ENCODE measurements at places on chromosomes 1 and 21.

DNA sequence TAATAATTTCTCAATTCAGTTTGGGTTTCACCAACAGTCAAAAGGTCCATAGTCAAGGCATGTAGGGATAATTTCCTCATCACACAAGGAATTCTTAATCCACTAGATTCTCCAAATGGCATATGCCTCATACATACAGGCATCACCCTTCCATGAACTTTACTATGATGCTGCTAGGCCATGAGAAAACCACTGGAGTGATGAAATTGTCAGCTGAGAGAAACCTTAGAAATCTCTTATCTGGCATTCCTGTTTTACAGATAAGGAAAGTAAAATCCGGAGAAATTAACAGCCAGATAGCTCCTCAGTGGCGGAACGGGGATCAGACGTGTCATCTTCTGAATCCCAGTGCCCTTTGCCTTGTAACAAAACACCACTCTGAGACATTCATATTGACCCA lies 274.4 kb downstream of the NTNG1 start:
- DNase-seq, result no peak

DNA sequence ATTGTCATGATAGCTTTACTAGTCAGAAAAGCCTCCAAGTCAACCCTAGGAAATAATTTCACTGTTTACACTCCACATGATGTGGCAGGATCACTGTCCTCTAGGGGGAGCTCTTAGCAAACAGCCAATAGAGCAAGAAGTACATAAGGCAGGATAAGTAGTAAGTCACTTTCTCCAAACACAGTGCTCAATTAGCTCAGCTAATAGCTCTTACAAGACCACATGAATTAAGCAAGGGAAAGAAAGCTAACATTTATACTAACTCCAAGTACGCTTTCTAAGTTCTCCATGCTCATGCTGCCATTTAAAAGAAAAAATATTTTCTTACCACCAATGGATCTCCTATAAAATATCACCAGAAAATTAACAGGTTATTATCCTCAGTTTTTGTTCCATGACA lies 66.9 kb upstream of the LRIF1 start:
- no peak for DNase-seq

DNA sequence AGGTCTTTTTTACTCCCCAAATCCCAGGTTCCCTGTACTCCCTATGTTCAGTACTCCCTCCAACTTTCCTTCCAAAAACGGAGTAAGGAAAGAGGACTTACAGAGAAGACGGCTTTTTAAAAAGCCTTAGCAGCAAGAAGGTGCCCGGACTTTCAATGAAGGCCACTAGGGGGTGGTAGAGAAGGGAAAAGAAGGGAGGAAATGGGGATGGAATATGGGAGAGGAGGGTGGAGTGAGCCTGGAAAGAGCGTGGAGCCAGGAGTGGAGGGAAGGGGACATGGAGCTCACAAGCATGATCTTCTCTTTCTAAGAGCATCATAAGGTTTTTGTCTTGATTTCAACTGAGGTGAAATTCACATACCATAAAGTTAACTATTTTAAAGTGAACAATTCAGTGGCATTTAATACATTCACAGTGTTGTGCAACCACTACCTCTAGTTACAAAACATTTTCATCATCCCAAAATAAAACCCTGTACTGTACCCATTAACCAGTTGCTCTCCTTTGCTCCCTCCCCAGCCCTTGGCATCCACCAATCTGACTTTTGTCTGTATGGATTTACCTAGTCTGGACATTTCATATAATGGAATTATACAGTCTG lies 129.9 kb downstream of the ZNF281 start:
- no peak for DNase-seq

- no peak for DNase-seq
Measured at GRCh38 chr1:17207966-17208418, 3.1 kb downstream of the PADI1 start.

GRCh38 chr1:84436876-84437655 lies 38.8 kb downstream of the DNASE2B start:
- no peak for DNase-seq

- no peak for DNase-seq
Measured at GRCh38 chr1:180482425-180483275, 19.7 kb downstream of the ACBD6 start.

DNA sequence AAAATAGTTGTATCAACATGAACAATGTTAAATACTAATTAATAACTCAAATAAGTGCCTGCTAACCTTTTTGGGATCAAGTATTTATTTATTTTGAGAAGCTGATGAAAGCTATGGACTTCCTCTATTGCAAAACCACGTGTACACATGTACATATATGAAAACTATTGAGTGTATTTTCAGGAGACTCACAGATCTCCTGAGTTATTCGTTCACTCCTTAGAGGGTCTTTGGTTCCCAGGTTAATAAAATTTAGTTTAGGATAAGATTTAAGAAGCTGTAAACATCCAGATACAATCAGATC lies 130.5 kb downstream of the DISC1 start:
- DNase-seq, result no peak

GRCh38 chr1:45205011-45205909 lies 1.1 kb downstream of the ZSWIM5 start:
- DNase-seq, result no peak

GRCh38 chr1:241622669-241623068 lies 17.5 kb downstream of the CHML start:
- DNase-seq, result no peak

DNA sequence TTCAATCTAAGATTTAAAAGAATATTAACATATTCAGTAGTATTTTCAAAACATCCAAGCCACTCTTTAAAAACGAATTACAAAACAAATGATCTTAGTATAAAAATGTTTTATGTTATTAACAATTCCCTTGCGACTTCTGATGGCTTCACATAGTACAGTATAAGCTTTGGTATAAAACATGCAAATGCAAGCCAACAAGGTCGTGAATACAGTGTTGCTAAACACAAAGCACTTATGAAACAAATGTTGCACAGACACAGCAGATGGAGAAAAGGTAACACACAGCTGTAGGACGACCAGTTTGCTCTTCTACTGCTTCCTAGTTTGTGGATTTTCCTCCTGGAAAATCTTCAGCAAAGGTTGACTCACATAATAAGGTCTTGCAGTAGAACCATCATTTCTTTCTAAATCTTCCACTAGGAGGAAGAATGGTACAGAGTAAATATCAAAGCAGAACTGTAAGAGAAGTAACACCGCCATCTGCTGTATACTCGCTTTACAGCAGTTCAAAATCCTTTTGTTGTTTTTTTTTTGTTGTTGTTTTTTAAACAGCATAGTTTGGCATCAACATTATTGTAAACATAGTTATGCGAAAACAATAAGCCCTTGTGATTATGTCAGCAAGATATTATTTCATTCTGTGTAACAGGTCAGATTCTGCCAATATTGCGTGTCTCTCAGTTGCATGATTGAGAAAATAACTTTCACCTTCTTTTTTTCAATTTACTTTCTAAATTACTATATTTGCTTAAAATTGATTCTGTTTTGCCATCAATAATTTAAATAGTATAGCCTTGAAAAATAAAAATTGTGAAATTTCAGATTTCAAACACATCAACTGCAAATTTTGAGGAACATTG lies 69.5 kb downstream of the LHX8 start:
- DNase-seq, result peak; percentile 40

GRCh38 chr1:188027613-188028012 lies 1198.9 kb downstream of the PLA2G4A start:
- no peak for DNase-seq

- no peak for DNase-seq
Measured at GRCh38 chr1:233107130-233107660, 156.8 kb downstream of the NTPCR start.

Measured in NCI-H2081 treated with DMSO at 0.1 percent for 48 hours (cell line).